Stimulated activated effector memory CD8-positive, alpha-beta T cell treated with anti-CD3 and anti-CD28 coated beads, Interleukin-12 subunit alpha, Interleukin-12 subunit beta, amount 100 ng/mL, for 72 hours (primary cell): ENCODE measurements at places on chromosomes 3 and 15.
A peak's percentile ranks its signal among the peaks of the same experiment; 100 is the strongest.

GRCh38 chr3:58191361-58191991, 19.3 kb downstream of the DNASE1L3 start:
- DNase-seq, result no peak

DNA sequence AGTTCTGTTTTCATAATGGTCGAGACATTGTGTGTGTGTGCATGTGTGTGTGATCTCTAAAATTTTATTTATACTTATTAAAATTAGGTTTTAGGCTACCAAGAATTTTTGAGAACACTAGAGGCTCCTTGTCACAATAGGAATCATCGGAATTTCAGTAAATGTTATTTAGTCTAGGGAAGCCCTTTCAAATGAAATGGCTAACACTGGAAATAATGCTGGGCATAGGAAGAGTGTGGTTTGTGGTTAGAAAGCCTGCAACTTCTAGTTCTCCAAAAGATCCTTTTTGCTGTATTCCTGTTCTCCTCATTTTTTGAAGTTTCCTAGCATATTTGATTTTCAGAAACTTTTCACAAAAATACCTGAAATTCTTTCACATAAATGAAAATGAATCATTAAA, 92.5 kb upstream of the MBNL1 start:
- no peak for DNase-seq

- DNase-seq, result no peak
Measured at GRCh38 chr15:85024509-85025336, 43.1 kb downstream of the PDE8A start.

- no peak for DNase-seq
Measured at GRCh38 chr15:40104296-40104864, 4.3 kb downstream of the BMF start.

- no peak for DNase-seq
Measured at GRCh38 chr15:83205725-83206324, 1.8 kb downstream of the HDGFL3 start.

DNA sequence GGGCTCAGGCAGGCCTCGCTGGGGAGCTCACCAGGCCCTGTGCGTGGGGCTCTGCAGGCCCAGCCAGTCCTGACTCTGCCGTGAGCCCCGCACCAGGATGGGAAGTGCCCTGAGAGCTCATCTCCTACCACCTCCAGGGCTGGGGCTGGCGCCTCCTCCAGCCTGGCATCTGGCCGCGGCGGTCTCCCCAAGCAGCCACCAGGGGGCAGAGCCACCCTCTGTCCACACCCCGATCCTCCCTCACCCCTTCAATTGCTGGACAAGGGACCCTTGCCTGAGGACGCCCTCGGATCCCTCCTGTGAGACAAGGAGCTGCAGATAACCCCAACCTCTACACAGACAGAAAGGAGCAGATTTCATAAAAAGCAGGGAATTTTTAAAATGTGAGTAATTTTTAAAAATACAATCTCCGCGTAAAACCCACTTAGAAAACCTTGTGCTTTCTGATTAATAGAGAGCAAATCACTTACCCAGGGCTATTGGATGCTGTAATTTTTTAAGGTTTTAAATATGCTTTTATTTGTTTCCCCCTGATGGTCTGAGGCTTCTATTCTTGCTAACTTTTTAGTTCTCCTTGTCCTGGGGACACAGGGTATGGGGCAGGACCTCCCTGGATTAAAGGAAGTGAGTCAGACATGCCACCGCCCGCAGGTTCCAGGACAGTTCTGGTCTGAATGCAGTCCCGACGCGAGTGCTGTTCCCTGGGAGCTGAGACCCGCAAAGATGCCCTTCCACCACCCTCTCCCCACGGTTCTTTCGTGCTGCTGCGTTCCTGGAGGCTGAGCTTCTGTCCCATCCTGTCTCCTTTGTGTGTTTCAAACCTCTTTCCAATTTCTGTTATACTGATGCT, 52.3 kb upstream of the CHRNA7 start:
- DNase-seq, result peak; percentile 49

DNA sequence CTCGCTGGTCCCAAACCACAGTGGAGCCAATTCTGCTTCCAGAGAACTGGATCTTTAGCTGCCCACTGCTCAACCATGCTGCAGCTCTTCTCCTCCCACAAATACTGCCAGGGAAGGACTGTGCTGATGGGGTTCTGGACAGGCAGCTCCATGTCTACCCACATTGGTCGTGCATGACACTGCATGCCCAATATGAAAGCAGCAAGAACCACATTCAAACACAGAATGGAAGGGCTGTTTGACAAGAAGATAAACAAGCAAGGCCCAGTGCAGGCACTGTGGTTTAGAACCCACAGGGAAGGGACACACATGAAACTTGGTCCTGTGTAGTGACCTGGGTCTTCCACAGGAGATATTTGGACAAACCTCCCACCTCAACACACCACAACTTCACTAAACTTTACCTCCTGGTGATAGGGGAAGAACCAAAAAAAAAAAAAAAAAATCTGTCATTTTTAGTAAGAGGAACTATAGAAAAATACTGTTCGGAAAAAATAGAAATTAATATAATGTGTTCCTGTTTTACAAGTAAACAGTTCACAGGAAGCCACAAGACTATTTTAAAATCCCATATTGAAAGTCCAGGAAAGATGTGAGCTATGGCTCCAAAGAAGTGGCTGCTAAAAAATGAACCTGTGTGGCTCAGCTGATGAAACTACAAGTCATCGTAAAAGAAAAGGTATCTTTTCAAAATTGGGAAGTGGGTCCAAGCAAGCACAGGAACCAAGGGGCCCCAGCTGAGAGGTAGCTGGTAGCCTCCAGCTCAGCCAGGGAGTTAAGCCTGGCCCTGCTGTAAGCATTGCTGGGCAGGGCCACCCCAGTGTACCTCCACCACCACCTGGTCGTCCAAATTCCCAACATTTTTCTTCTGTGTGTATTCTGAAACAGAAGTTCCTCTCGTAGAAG, 77.7 kb upstream of the ACAN start:
- no peak for DNase-seq

DNA sequence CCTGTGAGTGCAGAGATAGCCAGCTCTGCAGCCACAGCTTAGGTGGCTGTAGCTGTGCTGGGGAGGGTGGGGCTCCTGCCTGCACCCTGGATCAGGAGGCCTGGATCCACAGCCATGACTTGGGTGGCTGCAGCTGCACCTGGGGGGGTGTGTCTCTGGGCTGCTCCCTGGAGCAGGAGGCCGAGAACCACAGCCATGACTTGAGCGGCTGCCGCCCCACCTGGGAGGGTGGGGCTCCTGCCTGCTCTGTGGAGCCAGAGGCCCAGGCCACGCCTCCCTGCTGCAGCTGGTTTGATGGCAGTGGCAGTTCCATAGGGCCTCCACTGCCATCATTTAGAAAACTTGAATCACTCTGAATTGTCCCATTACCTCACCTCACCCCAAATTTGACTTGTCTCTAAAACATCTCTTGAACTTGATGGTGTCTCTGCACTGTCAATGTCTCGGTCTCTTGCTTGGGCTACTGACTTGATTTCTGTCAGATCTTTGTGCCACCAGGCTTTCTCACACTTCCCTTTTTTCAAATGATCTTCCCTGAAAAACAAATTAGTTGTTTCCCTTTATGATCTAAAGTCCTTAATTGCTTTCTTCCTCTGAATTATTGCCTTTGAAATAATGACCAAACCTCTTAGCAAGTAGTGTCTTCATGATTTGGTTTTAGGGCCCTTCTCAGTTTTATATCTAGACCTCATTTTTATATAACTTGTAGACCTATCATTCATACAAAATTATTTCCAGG, 313.2 kb upstream of the MME start:
- no peak for DNase-seq

DNA sequence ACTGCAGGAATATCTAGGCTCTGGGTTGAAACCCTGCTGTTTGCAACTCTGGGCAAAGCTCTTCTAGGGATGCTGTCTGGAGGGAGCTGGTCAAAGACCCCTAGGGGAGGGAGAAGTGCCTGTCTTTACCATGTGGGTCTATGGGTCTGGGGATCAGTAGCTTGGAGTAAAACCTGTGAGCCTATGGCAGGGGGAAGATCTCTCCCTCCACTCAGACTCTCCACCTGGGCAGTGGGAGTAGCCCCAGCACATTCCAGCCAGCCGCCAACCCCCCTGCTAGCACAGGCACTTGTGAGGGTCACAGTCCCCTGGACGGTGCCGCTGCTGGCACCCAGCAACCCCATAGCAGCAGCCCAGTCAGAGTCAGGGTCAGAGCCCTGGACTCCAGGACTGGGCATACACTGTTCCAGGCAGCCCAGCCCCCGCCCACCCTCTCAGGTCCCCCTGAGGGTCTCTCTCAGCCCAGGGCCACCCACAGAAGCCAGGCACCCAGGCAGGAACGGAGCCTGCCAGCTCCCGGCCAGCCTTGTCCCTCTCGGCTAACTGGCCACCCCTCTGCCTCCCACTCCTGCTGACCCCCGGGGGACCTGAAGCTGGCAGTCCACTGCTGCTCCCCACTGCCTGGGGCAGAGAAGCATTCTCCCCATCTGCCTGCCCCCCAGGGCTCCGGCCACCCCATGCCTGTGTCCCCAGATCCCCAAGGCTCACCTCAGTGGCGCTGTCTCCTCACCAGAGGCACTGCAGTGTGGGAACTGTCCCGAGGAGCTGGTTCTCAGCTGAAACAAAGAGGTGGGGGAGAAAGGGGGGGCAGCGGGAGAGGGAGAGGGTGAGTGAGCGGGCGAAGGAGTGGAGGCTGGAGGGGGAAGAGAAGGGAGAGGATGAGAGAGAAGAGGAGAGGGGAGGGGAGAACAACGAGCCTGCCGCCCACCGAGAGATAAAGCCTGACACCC, 10.8 kb downstream of the GLYCTK start:
- DNase-seq, result no peak

DNA sequence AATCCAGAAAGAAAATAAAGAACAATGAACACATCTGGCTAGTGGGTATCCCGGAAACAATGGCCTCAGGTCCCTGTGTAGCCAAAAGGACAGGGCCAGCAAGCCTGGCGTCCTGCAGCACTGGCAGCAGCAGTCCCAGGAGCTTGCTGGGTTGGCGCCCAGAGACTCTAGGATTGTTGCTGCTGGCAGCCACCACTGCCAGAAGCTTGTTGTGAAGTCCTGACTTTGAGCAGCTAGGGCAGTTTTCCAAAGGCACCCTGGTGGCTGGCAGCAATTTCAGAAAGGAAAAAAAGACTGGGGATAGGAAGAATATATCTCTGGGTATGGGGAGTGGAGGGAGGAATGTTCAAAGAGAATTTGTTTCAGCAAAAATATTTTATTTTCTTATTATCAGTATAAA, 11.3 kb downstream of the SHQ1 start:
- no peak for DNase-seq

- no peak for DNase-seq
Measured at GRCh38 chr15:100152463-100152862, 189.3 kb downstream of the ADAMTS17 start.

- no peak for DNase-seq
Measured at GRCh38 chr15:52857471-52857870, 67.3 kb upstream of the ONECUT1 start.

GRCh38 chr15:93917181-93917580, 314.2 kb upstream of the MCTP2 start:
- no peak for DNase-seq

DNA sequence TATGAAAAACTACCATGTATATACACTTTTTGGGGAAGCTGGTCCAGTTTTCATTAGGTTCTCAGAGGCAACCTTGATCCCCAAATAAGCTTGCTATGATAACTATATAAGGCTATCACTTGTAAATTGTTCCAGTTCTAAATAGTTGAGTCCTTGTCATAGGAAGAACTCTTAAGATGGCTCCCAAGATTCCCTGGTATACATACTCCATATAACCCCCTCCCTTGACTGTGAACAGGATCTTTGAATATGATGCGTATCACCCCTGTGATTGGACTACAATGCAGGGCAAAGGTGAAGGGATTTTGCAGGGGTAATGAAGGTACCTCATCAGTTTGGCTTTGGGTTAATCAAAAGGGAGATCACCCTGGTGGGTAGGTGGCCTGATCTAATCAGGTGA, 48.6 kb upstream of the TRIM59 start:
- DNase-seq, result no peak

DNA sequence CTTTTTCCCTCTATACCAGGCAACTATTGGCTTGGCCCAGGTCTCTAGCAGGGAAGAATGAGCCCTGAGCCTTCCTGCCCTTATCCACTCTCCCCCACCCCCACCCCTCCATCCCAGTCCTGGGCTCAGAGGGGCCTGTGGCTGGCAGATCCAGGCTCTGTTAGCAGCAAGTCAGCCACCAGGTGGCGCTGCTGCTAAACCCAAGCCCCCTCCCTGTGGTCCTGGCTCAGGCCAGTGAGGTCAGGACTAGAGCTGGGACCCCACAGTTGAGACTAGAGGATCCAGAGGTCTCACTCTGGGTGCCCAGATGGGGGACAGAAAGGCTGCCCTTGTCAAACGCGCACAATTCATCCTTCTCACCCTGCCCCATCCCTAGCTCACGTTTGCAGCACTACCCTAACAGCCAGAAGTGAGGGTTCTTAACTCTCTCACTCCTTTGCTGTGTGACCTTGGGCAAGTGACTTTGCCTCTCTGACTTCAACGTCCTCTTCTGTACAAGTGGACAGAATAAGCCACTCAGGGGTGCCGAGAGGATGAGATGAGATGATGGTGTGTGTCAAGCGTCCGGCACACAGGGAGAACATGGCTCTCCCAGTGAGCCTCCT, 46.8 kb upstream of the SLC6A1 start:
- peak; percentile 46 for DNase-seq

DNA sequence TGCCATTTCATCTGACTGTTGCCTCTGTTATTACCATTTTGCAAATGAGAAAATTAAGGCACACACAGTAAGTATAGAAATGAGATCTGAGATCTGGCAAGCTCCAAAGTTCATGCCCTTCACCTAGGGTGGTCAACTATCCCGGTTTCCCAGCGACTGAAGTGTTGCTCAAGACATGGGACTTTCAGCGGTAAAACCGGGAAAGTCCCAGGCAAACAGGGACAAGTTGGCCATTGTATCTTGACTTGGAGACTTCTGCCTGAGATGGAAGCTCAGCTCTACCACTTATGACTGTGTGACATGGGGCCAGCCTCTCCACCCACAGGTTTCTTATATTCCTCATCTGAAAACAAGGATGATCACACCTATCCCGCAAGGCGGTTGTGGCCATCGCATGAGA, 55.6 kb upstream of the TPM1 start:
- DNase-seq, result no peak

DNA sequence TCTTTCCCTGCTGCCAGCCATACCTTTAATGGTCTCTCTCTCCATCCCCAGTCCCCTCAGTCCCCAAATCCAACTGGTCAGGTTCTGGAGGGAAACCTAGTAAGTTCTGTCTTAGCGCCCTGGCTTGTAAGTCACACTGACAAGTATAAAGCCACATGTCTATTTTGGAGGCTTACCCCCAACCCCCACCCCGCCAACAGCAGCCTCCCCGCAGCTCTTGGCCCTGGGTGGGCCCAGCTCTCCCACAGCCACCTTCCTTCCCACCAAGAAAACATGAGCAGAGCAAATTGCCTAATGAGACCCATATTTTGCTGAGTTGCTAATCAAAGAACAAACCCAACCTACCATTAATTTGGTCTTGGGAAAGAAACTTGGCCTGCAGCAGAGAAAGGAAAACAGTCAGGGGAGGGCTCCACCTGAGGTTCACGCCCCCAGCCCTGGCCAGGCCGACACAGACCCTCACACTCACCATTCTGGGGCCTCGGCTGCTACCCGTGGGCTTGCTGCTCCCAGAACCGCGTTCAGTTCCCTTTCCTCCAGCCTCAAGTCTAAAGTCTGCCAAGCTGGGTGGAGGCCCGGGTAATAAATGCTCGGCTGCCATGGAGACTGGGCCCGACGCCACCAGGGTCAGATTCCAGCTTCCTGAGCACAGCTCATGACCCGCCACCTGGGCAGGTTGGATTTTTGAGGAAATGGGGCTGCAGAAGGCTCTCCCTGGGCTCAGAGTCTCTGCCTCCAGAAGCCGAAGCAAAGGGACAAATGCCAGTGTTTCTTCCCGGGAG, at the start of gene CALML4:
CALML4 (minus strand) TSS at position 557 of the 782 bp plus-strand sequence; CDS start at position 472, 85 bp downstream.
- DNase-seq, result no peak

GRCh38 chr3:45555666-45556065, 38.9 kb upstream of the LIMD1 start:
- DNase-seq, result no peak
